ENCODE measurements at places on chromosomes 7 and 10.

DNA sequence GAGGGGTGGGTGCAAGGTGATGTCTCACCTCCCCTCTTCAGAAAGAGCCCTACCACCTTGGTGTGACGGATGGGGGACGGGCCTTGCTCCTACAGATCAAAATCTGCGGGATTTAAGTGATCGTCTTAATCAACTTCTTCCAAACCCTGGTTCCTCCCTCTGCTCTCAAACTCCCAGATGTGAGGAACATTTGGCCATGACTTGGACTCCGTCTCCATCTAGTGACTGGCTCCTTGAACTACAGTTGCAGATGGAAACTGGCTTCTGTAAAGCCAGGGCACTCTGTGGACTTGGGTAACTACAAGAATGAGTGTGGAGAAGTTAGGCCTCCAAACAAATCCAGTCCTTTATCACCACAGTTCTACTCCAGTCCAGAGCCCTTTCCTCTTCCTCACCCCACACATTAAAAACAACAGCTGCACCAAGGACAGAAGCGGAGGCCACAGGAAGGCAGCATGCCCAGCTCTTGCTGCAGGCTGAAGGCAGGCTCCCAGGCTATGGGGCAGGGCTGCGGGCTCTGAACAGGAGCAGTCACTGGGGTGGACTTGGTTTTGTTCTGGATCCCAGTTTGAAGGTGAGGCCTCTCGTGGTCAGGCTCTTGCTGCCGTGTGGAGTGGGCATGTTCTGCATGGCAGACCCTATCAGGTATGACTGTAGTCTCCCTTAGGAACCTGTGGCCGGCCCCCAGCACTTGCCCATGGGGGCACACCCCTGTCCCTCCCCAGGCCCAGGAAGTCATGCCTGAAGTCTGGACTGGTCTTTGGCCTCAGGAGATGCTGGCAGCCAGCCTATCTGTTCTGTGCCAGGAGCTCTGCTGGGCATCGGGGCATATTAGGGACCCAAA, 79.4 kb downstream of the VWC2 start:
- DNase-seq, result no peak

DNA sequence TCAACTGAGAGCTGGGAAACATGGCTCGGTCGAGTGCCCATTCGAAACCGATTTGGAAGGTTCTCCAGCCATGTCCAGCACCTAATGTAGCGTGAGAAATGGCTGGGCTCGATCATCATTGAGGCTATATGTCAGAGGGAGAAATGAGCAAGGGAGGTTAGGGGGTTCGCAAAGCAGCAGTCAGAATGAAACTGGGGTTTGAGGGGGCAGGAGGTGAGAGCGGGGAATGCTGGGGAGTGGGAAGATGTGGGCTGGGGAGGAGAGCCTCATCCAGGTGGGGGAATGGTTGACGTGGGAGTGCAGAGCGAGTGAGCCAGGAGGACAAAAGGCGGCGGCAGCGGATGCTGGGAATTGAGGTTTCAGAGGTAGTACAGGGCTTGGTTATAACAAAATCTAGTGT, 34.8 kb upstream of the GALNTL5 start:
- no peak for DNase-seq

- DNase-seq, result no peak
Observed at GRCh38 chr10:112395809-112396530, 22.1 kb downstream of the ACSL5 start.

DNA sequence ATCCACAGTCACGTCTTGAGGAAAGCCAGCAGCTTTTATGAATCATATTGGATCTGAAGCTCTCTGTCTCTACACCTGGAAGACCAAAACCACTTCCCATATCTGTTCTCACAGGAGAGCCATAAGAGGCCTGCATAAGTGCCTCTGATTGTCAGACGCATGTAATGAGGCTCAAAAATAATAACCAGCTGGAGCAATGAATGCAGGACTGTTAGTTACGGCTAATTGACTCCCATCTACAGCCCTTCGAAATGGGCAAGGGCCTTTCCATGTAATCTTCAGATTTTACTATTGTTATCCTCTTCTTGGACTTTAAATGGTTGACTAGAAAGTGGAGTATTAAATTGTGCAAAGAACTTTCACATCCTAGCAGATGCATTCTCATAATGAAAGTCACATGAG, 4.4 kb upstream of the SEMA3C start:
- no peak for DNase-seq

- DNase-seq, result no peak
Observed at GRCh38 chr7:1062296-1063294, 18.2 kb downstream of the GPR146 start.

DNA sequence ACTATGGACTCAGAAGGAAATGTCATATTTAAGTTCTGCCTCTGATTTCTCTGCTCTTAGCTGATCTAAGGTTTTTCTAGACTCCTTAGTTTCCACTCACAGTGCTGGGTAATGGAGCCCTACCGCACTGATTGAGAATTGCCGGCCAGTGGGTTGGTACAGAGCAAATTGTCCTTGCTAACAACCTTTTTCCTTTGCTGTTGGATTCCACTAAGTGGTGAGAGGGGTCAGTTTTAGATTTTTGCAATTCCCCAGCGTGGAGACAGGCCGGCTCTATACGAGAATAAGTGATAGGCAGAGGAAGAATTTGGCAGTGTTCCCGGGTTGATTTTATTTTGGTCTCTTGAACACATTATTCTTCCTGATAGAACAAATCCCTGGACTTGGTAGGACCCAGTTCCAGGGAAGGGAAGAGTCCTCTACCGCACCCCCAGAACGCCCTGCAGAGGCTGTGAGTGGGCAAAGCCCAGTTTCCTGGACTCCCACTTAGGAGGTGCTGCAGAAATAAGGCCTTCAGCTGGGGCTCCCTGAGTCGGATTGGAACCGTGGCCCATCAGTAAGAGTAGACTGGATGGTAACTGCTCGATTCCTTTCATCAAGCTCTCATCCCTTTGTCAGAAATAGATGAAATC, 3.0 kb upstream of the NRP1 start:
- DNase-seq, result no peak

DNA sequence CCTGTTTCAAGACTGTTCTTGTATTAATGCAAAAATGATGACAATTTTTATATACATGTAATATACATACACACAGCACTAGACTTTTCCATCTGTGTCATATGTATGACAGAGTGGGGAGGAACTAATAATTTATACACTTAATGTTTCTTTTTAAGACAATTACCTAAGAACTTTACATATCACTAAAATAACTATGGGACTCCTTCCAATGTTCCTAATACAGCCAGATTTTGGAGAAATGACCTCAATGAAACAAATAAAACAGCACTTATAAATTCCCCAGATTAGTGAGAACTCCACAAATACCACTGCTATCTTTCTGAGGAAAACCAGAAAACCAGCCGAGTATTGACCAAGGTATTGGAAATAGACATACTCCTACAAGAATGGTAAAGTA, 199.4 kb downstream of the ELMO1 start:
- DNase-seq, result no peak

- DNase-seq, result no peak
Observed at GRCh38 chr7:94422827-94423460, 28.2 kb downstream of the COL1A2 start.

- DNase-seq, result no peak
Observed at GRCh38 chr7:24127930-24128329, 156.1 kb upstream of the NPY start.

DNA sequence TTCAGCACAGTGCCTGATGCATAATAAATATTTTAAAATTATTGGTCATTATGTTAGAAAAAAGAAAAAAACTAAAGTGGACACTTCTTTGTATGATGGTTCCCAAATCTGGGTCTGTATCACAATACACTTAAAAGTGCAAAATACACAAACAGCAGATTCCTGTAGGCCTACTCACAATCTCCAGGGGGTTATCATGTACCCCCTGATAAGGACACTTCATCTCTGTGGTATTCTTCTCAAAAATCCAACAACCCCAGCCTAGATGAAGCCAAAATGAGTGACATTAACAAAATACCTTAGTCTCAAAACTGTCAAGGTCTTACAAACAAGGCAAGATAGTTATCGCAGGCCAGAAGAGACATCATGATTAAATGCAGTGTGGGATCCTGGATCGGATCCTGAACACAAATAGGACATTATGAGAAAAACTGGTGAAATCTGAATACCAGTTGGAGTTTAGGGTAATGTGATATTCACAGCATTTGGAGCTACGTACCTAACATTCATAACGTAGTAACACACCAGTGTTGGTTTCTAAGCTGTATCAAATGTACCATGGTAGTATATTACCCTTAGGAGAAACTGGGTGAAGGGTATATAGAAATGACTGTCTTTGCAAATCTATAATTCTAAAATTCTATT, 45.2 kb downstream of the NSUN6 start:
- DNase-seq, result no peak

DNA sequence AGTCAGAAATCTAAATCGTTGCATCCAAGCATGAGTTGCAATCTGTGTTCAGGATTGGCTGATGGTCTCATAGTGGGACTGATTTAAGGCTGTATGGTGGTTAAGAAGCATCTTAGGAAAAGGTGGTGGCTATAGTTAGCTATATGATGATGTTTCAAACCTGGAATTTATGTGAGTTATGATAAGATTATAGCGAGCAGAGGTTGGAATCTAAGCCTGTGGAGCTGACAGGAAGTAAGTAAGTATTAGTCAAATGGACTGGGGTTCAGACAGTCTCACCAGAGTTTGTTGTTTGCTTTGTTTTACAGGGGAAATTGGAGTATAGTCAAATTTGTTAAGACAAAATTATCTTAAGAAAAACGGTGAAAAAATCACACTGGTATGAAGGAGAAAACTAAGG, 56.7 kb downstream of the ANKRD7 start:
- no peak for DNase-seq

DNA sequence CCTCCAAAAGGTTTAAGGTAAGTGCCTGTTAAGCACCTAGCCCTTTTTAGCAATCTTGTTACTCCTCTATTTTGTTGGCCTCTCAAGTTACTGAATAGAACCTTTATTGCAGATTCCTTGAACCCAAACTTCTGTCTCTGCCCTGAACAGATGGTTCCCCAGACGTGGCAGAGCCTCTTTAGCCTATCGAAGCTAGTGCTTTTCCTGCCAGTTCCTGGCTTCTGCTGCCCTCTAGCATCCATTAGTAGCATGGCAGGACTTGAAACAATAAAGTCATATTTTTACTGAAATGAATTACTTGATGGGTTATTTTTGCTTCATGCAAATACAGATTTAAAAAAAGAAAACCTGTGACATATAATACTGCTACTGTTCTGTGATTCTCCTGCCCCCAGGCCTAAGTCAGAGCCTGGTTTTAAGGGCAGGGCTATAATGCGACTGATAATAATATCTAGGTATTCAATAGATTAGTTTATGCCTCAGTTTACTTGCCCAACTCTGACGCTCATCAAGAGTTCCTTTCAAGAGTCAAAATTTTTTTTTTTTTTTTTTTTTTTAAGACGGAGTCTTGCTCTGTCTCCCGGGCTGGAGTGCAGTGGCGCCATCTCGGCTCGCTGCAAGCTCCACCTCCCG, 84.3 kb upstream of the PHF14 start:
- DNase-seq, result no peak

DNA sequence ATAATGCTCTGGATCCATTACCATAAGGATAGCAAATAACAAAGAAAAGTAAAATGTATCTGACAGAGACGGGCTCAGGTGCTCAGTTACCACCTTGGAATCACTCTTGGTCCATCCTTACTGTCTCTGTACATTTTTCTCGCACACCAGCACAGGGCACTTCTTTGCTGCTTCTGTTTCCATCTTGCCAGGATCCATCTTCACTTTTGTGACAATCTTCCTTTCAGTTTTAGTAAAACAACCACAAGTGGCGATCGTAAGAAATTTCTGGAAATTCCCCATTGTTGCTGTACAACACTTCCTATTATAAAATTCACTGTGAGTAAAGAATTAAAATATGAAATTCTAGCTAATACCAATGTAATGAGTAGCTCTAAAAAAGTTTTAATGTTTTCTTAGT, 695.5 kb downstream of the GRM8 start:
- DNase-seq, result no peak

DNA sequence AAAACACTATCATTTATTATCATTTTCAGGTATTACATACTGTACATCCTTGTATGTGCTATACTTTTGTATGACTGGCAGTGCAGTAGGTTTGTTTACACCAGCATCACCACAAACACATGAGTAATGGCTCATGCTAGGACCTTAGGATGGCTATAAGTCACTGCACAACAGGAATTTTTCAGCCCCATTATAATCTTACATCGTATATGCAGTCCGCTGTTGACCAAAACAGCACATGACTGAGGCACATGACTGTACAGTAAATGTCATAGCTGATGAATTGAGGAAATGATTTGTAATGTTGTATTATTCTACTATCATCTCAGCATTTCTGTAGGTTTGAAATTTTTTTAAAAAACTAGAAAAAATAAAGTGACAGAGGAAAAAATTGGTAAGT, 38.6 kb downstream of the BPGM start:
- DNase-seq, result no peak

DNA sequence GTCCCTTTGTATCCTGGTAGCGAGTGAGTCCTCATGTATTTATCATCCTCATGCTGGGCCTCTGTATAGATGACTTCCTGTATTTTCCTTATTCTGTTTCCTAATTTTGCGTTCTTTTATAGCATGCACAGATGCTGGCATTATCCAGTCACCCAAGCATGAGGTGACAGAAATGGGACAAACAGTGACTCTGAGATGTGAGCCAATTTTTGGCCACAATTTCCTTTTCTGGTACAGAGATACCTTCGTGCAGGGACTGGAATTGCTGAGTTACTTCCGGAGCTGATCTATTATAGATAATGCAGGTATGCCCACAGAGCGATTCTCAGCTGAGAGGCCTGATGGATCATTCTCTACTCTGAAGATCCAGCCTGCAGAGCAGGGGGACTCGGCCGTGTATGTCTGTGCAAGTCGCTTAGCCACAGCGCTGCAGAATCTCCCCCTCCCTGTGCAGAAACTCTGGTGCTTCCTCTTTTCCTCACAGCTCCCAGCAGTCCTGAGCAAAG, 183.1 kb upstream of the PRSS58 start:
- DNase-seq, result no peak

- DNase-seq, result no peak
Observed at GRCh38 chr7:79341902-79342301, 111.6 kb downstream of the MAGI2 start.

GRCh38 chr7:70944516-70944915, 187.4 kb upstream of the GALNT17 start:
- DNase-seq, result no peak

GRCh38 chr7:24898691-24899090, 81.3 kb downstream of the OSBPL3 start:
- DNase-seq, result no peak

GRCh38 chr7:155560982-155561686, 14.8 kb upstream of the CNPY1 start:
- no peak for DNase-seq

- DNase-seq, result no peak
Observed at GRCh38 chr10:83276971-83277370, 862.3 kb upstream of the GHITM start.

DNA sequence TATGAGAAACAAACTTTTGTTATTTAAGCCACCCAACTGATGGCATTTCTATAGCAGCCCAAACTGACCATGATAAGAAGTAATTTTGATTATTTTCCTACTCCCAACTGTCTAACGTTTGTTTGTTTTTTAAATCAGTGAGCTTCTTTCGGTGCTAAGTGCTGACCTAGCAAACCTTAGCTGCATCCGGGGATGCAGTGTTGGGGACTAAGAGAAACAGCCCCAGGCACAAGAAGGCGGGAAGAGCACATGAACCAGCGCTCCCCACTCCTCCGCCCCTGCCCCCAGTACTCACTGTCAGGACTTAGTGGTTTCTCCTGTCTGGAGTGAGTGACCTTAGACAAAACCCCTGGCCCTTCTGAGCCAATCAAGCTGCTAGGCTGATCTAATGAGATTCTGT, 168.8 kb downstream of the CALN1 start:
- DNase-seq, result no peak

- no peak for DNase-seq
Observed at GRCh38 chr10:121138918-121139317, 287.8 kb downstream of the WDR11 start.

All from stimulated activated CD8-positive, alpha-beta memory T cell treated with anti-CD3 and anti-CD28 coated beads, Interleukin-2, amount 100 ng/mL, for 1 hour (primary cell).